RPMI8226 (cell line): ENCODE measurements at places on chromosomes 7 and 10.

DNA sequence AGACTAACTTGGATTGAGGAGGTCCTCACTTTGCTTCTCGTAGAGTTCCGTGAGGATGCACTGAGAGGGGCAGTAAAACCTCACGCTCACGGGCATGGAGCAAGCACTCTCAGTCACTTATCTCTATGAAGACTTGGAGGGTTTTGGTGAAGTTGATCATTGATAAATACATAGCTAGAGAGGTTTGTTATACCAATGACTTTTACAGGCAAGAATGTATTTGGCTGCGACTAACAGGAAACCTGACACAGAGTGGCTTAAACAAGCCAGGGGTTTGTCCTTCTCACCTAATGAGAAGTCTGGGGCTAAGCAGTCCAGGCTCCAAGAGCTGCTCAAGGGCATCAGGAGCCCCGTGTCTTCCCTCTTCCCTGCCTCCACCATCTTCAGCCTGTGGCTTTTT is 6.1 kb downstream of the BICC1 start:
- no peak for DNase-seq

- DNase-seq, result no peak
These were observed 4.0 kb downstream of the RADIL start for GRCh38 chr7:4879396-4880081.

DNA sequence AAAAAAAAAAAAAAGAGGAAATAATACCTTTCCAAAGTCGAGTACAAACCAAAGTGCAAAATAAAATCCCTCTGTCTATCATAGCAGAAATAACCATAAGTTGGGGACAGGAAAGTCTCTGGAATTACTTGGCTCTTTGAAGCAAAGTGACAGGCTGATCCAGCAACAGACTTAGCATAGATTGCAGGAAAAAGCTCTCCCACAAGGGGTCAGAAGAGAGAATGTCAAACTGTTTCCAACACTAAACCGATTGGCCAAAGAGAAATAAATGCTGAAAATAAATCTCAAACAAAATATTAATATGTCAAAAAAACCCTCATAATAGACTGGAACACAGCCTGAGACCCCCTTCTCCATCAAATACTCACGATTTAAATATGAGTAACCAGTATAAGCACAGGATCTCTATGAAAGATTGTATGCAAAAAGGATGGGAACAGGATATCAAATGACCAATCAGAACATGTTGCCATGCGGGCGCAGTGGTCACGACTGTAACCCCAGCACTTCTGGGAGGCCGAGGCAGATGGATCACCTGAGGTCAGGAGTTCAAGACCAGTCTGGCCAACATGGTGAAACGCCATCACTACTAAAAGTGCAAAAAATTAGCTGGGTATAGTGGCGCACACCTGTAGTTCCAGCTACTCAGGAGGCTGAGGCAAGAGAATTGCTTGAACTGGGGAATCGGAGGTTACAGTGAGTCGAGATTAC is 1000.7 kb upstream of the LRRN3 start:
- peak; percentile 41 for DNase-seq

- no peak for DNase-seq
These were observed 18.9 kb downstream of the NCAPG2 start for GRCh38 chr7:158685693-158686092.

- DNase-seq, result no peak
These were observed 361.7 kb upstream of the ETV1 start for GRCh38 chr7:14351167-14351566.

GRCh38 chr10:110540031-110540430 is 27.5 kb upstream of the SMC3 start:
- DNase-seq, result no peak

DNA sequence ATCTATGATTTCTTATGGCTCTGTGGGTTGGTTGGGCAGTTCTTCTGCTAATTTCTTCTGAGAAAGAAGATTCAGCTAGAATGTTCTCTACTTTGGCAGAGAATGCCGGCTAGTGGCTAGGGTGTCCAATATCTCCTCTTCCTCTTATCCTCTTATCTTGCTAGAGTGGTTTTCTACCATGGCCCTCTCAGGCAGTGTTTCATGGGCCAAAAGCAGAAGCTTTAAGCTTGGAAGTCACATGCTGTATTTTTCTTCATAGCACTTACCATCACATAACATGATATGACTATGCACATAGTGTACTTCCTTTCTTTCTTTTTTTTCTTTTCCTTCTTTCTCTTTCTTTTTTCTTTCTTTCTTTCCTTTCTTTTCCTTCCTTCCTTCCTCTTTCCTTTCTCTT is 140.0 kb downstream of the ITGB8 start:
- no peak for DNase-seq

DNA sequence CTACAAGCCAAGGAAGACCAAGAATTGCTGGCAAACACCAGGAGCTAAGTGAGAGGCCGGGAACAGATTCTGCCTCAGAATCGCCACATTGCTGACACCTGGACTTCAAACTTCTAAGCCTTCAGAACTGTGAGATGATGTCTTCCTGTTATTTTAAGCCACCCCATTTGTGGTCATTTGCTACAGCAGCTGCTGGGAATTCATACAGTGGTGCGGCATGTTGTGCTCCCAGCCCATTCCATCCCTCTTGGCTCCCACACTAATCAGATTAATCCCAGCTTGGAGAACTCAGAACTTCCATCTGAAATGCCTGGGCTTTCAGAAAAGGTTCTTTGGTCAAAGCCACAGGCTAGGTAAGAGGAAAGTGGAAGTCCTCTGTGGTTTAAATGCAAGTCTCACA is 24.9 kb downstream of the TCAF1 start:
- no peak for DNase-seq

DNA sequence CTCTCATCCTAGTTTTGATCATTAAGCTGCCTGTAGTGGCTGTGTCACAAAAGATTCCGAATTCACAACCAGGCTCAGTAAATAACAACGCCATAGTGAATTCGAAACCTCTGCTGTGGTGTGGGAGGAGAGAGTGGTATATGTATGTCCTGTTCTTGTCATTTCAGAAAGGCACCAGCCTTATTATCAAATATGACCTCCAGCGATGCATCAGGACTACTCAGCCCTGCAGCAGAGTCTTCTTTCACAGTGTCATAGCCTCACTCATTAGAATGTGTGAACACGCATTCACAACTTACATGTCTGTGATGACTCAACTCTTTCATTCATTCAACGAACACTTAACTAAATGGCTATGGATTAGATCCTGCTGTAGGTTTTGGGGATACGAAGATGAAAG is 15.3 kb downstream of the AOC1 start:
- no peak for DNase-seq

DNA sequence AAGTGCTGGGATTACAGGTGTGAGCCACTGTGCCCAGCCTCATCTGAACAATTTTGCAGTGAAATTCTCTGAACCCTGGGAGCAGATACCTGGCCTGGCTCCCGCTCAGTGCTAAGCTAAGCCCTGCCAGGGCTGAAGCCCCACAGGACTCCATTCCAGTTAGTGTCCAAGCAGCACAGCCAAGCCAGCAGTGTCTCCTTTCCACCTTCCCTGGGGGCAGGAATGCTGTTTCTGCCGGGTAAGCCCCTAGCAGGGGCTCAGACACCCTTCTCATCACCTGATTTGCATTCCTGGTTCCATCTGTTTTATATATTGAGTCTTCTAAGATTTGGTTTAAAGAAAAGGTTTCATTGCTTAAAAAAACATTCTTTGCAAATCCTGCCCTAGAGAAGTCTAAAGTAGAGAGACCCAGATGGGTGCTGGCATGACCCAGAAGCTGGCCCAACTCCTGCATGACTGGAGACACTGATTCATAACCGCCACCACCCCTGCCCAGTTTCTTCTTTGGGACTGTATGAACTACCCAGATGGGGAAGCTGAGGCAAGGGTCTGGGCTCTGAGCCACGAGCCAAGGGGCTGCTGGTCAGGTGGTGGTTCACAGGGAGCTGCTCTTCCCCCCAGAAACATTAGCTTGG is 14.0 kb downstream of the SLC13A4 start:
- no peak for DNase-seq

- DNase-seq, result no peak
These were observed 80.2 kb downstream of the SEMA3C start for GRCh38 chr7:80838643-80839042.

DNA sequence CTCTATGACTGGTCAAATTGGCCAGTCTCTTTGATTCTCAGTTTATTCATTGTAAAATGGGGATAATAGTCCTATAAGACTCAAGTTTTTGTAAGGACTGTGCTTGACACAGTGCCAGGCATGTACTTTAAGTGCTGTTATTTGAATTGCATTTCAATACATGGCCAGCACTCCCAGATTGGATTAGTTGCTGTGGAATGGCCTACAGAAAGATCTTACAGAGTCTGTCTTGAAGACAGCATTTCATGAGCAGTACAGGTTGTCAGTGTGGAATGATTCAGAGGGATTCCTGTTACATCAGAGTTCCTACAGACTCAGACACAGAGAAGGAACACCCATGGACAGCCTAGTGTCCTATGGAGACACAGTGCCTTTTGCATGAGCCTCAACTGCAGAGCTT is 238.1 kb upstream of the BMPER start:
- DNase-seq, result no peak

DNA sequence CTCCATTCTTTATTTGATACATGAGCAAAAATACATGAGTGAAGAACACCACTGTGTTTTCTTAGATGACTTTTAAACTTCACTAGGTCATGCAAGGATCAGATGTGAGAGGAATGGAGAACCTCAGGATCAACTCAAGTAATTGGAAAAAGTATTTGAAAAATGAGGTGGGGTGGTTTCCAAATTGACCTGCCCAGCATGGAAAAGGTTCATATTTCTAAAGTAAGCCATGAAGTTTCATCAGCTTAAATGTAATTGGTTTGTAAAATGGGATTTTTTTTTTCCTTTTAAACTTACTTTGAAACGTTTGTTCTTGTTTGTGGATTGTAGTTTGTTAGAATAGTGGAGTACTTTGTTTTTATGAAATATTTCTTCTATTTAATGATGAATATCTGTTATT is 134.8 kb downstream of the MLLT10 start:
- no peak for DNase-seq

- DNase-seq, result no peak
These were observed 18.7 kb downstream of the LDB3 start for GRCh38 chr10:86686972-86687371.

DNA sequence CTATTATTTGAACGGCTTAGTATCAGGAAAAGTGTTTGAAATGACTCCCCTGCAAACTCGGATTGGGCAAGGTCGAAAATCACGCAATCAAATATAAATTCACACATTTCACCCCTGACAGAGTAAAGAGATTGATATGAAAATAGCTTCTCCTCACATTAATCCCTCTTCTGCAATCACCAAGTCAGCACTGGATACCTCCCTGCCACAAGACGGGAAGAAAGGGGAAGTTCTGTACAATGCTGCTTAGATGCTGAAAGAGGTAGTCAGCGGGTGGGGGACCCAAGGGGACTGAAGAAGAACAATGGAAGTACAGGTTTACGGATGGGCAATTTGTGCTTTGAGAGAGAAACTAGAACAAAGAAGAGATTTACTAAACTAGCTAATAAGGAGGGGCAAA is 72.0 kb upstream of the ANK3 start:
- DNase-seq, result peak; percentile 8

- DNase-seq, result no peak
These were observed 256.6 kb upstream of the SMIM30 start for GRCh38 chr7:113374955-113375354.

- DNase-seq, result no peak
These were observed 234.3 kb downstream of the ADAM12 start for GRCh38 chr10:126153711-126154628.

- DNase-seq, result no peak
These were observed 39.6 kb downstream of the COL26A1 start for GRCh38 chr7:101402081-101402779.

DNA sequence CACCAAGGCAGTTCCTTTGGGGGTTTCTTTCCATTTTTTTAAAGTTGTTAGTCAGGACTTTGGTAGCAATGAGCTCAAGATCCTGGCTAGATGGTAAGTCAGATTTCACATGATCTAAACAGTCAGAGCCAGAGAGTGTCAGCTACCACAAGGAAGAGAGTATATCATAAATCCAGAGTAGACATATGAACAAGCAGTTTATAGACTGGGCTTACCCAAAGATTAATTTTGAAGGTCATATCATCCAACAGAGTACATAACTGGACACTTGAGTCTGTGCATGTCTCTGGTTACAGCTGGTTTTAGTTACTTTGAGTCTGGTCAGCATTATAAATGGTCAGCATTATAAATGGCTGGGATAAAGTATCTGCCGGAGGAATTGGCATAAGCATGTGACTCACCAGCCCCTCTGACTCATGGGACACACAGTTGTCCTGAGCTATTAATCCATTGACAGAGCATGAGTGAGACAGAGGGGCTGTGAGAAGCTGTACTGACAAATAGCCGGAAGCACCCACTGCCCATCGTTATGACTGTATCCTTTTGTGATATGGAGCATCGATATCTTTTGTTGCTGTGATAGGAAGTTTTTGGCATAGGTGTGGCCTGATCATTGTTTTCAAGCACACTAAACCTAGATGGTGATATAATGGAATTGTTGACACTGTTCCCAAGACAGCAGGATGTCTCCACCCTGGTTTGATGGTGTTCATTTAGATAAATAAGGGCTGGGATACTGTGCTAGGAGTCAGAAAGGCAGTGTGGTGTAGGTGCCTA is 19.3 kb downstream of the PPP1R3C start:
- DNase-seq, result no peak

GRCh38 chr10:17229717-17229966 is 1.6 kb downstream of the VIM start:
- DNase-seq, result no peak

GRCh38 chr10:947051-947450 is 15.5 kb upstream of the LARP4B start:
- no peak for DNase-seq

GRCh38 chr7:112238852-112239610 is 32.5 kb downstream of the ZNF277 start:
- DNase-seq, result no peak

- DNase-seq, result no peak
These were observed 527.4 kb upstream of the VSTM2A start for GRCh38 chr7:54014765-54015164.

GRCh38 chr7:25707768-25708620 is 444.0 kb upstream of the NFE2L3 start:
- DNase-seq, result no peak

- DNase-seq, result no peak
These were observed 904.4 kb upstream of the LRRTM3 start for GRCh38 chr10:66021423-66021822.

DNA sequence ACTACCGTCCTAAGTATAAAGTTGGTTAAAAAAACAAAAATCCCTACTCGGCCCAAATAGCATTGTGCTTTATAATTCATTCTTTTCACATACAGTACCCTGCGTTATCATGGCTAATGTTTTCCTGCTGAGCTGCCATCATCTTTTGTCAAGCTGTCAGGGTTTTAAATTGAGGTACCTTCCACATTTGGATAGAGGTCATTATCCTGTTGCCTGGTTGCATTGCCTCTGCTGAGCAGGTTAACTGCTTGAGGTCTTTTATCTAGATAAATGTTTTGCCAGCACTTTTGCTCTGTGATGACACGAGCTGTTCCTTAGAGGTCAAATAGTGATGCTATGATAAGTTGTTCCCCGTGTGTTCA is 94.4 kb upstream of the FZD1 start:
- no peak for DNase-seq
